Stimulated activated CD8-positive, alpha-beta memory T cell treated with anti-CD3 and anti-CD28 coated beads, Interleukin-7, amount 100 ng/mL, for 4 hours (primary cell): ENCODE measurements at places on chromosomes 7 and 10.

DNA sequence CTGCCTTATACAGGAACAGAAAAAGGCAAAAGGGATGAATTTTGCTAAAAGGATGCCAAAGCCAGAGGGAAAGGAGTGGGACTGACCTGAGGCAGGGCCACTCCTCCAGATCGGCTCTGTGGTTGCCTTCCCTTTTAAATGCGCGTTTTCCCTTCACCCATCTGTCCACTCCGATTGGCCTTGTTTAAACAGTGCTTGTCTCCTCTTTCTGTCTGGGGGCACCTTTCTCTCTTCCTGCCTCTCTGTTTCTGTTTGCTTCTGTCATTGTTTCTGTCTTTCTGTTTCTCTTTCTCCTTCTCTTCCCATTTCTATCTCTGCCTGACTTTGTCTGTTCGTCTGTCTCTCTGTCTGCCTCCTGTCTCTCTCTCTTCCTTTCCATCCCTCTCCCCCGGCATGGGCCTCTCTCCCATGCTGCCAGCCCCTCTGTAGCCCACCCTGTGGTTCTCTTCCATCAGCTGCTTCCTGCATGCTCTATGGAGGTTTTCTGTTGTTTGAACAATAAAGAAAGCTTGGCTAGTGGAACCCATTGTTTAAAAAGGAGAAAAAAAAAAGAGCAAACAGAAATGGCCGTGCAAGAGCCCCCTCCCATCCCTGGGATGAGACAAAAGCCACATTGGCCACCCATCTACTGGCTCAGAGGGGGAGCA, 29.5 kb upstream of the HSPB1 start:
- no peak for DNase-seq

DNA sequence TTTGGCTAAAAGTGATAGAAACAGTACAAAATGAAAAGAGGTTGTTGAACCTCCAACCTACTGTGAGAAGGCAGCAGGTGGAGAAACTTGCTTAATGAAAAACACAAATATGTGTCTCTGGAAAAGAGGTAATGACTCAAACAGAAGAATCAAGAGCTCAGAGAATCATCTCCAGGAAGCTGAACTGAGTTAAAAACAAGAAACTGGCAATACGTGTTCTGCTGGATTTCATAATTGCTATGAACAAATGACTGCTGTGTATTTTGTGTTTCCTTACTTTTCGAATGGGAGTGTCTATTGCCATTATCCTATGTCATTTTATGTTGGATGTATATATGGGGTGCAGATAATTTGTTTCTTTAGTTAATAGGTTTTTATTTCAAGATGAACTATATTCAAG, 401.1 kb downstream of the DGKB start:
- DNase-seq: no peak

- no peak for DNase-seq
These were observed 175.1 kb downstream of the HGF start for GRCh38 chr7:81594767-81595166.

DNA sequence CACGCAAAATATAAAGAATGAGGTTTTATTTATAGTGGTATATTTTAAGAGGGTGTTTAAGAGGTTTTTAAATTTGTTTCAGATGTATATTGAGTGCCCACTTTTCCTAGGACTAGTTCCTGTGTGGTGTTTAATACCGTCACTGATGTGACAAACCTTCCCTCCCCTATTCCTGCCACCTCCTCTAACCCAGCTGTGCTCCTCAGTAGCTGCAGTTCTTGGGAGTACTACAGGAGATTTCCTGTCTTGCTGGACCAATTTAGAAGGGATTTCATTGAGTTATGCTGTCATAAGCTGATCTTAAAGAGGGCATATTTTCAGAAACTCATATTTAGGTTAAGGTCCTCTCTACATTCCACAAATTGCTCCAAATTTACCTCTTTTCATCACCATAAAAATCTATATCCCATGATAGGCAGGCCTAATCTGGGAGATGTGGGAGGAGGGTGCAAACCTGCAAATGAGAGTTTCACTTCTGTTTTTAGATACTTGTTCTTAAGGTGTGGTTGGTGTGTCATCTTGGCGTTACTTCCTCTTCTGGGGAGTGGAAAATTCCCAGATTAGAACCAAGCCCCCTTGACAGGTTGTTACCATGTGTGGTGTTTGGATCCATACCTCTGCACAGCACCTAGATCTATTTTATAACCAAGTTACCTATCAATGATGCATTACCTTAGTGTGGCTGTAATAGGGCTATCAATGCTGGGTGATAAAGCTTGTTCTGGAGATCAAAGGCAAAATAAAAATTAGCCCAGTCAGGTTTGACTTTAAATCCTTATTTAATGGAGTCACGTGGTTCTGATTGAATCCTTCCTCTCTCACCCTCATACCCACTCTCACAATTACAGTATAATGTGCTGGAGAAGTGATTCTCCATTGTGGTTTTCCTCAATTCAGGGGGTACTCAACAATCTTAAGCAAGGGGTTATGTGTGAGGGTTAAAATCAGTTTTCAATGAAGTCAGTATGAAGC, 141.1 kb downstream of the CDK14 start:
- no peak for DNase-seq

DNA sequence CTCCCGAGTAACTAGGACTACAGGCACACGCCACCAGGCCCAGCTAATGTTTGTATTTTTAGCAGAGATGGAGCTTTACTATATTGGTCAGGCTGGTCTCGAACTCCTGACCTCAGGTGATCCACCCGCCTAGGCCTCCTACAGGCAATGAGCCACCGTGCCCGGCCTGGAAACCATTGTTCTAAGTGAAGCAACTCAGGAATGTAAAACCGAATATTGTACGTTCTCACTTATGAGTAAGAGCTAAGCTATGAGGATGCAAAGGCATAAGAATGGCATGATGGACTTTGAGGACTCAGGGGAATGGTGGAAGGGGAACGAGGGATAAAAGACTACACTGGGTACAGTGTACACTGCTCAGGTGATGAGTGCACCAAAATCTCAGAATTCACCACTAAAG, 235.1 kb upstream of the AUTS2 start:
- DNase-seq: no peak

DNA sequence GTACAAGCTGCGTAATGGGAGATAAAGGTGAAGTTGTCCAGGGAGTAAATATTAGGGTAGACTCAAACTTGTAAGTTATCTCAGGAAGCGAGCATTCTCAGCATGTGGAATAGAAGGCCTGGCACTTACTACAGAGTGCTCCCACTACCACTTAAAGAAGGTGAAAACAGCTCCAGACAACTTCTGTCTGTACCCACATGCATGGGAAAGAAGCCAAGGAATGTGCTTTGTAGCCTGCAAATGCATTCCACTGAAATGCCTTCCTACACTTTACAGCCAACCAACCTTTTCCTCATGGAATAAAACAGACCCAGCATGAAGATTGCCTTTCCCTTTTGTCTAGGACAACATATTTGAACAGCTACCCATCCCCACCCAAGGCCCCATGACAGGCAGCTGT, 45.4 kb upstream of the NPSR1 start:
- DNase-seq: no peak

DNA sequence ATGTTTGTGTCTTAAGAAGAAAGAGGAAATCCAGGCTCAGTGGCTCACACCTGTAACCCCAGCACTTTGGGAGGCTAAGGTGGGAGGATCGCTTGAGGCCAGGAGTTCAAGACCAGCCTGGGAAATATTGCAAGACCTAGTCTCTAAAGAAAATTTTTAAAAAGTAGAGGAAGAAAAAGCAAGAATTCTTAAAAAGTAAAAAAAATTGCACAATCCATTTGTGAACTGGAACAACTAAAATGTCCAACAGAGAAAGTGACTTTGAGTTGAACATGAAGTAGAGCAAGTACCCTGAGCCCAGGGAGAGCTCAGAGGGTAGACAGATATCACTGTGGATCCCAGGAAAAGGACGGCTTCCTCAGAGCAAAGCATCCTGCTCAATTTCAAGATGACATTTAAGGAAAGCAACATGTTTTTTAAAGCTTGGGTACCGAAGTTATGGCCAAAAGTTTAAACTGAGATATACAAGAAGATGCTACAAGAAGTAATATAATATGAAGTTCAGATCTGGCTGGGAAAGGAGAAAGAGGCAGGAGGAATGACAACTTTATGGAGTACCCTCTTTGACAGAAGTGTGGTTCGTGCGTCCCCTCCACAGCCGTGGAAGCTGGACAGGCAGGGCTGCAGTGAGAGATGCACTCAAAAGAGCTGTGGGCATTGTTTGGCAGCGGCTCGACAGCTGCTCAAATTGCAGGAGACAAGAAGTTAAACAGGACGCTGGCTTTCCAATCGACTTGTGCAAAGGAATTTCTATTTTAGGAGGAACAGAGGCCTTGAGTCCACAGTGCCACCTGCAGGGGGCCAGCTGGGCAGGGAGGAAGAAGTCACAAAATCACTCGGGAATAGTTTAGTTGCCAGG, 201.3 kb downstream of the JCAD start:
- no peak for DNase-seq
